A673 (cell line): ENCODE measurements at places on chromosomes 2 and 18. TPM values are rescaled to one million over a fixed set of nuclear protein-coding genes. Genes with fewer than 3 reads are reported as not detected.

LYG2 gene
- total RNA-seq = not detected in 2 replicates

DNA sequence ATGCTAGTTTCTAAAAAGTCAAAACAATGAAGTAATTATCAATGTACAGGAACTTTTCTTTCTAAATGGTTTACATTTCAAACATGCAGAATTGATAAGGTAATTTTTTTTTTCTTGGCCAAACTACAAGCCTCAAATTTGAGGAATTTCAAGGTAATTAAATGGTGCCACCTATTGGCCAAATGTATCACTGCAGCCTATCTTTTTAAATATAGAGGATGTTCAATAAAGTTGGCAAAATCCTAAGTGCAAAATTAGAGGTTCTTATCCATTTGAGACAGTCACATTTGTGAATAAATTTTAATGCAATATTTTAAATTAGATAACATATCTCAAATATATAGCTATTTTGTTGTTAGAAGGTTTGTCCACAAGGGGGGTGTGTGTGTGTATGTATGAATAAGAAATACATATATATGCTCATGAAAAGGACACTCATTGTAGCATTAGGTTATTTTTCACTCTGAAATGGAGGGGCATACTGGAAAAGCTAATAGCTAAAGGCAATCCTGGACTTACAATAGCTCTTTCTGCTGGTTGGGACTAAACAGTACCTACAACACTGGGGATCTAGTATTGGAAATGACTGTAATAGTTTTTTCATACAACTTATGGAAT, 26.2 kb downstream of the MMADHC start:
- DNase-seq = peak; percentile 57

- DNase-seq = peak; percentile 50
These were observed 209.3 kb downstream of the SLC4A3 start for GRCh38 chr2:219836647-219837177.

- no peak for DNase-seq
These were observed 98.5 kb downstream of the ATAD2B start for GRCh38 chr2:23828256-23828980.

GRCh38 chr2:10305715-10306114, 3.0 kb downstream of the HPCAL1 start:
- DNase-seq = no peak

DNA sequence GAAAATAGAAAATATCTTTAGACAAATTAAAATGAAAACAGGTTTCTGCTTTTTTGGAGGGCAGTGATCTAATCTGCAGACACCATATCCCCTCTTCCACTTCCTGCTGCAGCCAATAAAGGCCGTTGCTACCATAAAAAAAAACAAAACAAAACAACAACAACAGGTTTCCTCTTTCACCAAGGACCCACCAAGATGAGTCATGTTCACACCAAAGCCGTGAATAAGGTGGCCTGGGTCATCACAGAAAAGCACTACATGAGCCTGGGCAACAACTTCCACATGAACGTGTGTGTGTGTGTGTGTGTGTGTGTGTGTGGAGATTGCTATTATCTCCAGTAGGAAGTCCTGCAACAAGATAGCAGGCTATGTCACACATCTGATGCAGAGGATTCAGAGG, 24.8 kb upstream of the TFCP2L1 start:
- no peak for DNase-seq

GRCh38 chr2:240129311-240129710, 6.8 kb downstream of the COPS9 start:
- DNase-seq = no peak

GRCh38 chr18:8402237-8402636, 207.0 kb upstream of the RAB12 start:
- no peak for DNase-seq

- DNase-seq = no peak
These were observed 338.3 kb downstream of the MYCN start for GRCh38 chr2:16278421-16279200.

GRCh38 chr2:172849519-172850217, 114.0 kb downstream of the RAPGEF4 start:
- no peak for DNase-seq

DNA sequence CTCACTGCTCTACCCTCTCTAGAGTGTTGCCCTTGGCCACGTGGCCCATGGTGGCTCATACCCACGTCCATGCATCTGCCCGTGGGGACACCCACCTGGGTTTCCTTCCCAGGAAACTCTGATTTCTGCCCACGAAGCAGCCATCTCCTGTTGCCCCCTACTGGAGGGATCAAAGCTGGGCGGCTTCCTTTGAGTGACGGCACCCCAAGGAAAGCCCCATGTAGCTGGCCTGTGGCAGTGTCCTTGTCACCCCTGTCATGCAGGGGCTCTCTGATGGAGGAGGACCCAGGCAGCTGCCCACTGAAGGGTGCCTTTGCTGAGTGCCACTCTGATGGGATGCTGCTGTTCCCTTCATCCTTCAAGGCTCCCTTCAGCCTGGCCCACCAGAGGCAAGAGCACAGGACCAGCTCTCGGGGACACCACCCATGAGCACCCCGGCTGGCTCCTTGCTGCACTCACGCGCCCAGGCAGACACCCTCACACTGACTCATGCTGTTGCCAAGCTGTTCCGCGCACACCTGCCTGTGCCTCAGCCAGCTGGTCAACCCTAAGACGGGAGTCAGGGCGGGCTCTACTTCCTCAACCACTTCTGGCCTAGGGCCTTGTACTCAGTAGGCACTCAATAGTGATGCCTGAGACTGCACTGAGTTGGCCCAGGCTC, 101.1 kb downstream of the CTIF start:
- DNase-seq = no peak

DNA sequence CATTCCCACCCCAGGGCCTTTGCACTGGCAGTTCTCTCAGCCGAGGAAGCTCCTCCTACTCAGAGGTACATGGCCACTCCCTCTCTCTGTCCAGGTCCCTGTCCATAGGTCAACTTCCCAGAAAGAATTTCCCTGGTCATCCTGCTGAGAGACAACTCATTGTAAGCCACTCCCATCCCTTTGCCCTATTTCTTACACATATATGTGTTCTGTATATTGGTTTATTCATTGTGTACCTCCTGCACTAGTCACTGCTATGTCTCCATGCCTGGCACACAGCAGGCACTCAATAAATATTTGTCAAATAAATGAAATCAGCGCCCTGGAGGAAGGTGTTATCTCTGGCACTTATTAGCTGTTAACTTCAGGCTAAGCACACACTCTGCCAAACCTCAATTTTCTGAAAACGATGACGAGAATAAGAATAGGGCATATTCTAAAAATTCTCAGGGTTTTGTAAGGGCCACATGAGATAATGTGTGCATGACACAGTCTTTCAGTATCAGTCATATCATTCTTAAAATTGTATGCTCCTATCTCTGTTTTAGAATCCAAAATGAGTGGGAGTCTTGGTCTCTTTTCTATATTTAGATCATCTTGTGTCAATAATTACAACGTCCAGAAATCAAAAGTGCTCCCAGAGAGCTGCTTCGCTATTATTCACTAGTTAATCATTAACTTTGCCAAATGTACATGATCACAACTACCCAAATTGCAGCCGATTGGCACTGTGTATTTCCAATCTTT, 198.0 kb downstream of the ALK start:
- no peak for DNase-seq
